ENCODE measurements at places on chromosomes 4 and X.

DNA sequence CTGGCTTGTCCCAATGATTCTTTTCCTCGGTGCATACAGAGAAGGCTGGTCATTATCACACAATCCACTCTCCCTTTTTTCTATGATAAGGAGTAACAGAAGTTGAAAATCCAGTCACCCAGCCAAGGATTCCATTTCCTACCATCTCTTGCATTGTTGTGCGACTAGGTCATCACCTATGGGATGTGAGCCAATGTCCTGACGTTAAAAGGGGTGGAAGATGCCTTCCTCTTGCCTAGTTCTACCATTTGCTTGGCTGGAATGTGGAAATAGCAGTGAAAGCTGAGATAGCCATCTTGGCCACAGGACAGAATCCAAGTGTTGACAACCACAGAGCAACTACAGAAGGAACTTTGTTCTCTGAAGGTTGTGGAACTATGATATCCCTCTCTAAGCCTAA is 132.2 kb upstream of the KIT start:
- no peaks in the 10 kb centered on the region for H3K27me3 ChIP-seq
- no peaks in the 10 kb centered on the region for H3K4me1 ChIP-seq
- no peak overlapping the region for H3K4me3 ChIP-seq
- DNase-seq, result no peak

DNA sequence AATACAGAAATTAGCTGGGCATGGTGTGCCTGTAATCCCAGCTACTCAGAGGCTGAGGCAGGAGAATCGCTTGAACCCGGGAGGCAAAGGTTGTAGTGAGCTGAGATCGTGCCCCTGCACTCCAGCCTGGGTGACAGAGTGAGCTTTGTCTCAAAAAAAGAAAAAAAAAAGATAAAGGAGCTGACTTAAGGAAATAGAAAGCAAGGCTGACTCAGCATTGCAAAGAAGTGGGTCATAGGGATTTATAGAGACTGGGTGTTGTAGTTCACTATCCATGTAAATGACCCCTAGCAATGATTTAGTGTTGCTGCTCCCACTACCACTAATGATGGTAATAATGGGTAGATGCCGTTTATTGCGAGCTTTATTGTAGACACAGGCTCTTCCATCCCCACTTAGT is 47.6 kb downstream of the ADD1 start:
- H3K4me3 ChIP-seq, result no peak overlapping the region
- peaks cover 21% of the 10 kb centered on the region for H3K4me1 ChIP-seq
- DNase-seq, result no peak
- peak overlapping the region; percentile 81 for H3K27ac ChIP-seq

- H3K4me1 ChIP-seq, result no peaks in the 10 kb centered on the region
- H3K36me3 ChIP-seq, result no peaks in the 10 kb centered on the region
- peaks cover 9% of the 10 kb centered on the region for H3K27me3 ChIP-seq
- DNase-seq, result no peak
- H3K27ac ChIP-seq, result no peak overlapping the region
Observed at GRCh38 chr4:163077680-163078079, 89.0 kb downstream of the NAF1 start.

DNA sequence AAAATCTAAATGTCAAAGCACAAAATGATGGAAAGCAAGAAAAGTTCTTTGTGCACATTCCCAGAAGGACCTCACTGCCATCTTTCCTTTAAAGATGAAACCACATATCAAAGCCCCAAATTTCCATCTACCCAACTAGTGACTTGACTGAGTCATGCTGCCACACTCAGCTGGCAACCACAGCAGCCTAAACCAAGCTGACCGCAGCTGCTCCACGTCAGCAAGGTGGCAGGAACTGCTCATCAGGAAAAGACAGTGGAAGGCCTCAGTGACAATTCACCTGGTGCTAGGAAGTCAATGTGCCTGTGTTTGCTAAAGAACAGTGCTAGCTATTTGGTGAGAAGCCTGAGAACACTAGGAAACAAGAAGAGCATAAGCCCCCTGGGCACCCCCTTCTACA is 26.1 kb downstream of the ACOX3 start:
- peaks cover 31% of the 10 kb centered on the region for H3K4me1 ChIP-seq
- H3K27me3 ChIP-seq, result no peaks in the 10 kb centered on the region
- DNase-seq, result peak; percentile 26
- H3K27ac ChIP-seq, result peak overlapping the region; percentile 61

DNA sequence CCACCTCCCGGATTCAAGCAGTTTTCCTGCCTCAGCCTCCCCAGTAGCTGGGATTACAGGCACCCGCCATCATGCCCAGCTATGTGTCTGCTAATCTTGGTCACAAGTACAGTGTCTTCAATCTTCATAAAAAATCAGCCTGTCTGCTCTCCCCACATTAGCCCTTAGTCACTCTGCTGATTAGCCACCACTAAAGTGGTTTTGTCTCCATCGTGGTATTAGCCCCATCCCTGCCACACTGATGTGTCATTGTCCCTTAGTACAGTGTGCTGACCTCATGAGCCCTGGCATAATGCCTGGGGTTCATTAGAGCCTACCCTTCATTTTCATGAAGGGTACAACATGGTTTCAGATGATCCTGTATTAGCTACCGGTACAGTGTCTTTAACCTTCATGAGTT is 49.9 kb downstream of the ZNF157 start:
- H3K4me3 ChIP-seq, result no peak overlapping the region
- no peak overlapping the region for H3K27ac ChIP-seq
- no peaks in the 10 kb centered on the region for H3K27me3 ChIP-seq
- H3K4me1 ChIP-seq, result no peaks in the 10 kb centered on the region

GRCh38 chr4:78862314-78862737 is 76.9 kb downstream of the PAQR3 start:
- no peak overlapping the region for H3K27ac ChIP-seq
- no peaks in the 10 kb centered on the region for H3K27me3 ChIP-seq
- peaks cover 1% of the 10 kb centered on the region for H3K36me3 ChIP-seq
- no peak for DNase-seq
- H3K4me1 ChIP-seq, result peaks cover 6% of the 10 kb centered on the region
